EH (cell line): ENCODE measurements at places on chromosomes 6 and 20.
A peak's percentile ranks its signal among the peaks of the same experiment; 100 is the strongest.

GRCh38 chr6:40960742-40961430 is 78.1 kb downstream of the UNC5CL start:
- DNase-seq = no peak

GRCh38 chr20:38559764-38560163 is 21.2 kb upstream of the ADIG start:
- DNase-seq = peak; percentile 78

GRCh38 chr20:20261159-20261558 is 106.7 kb upstream of the INSM1 start:
- no peak for DNase-seq

DNA sequence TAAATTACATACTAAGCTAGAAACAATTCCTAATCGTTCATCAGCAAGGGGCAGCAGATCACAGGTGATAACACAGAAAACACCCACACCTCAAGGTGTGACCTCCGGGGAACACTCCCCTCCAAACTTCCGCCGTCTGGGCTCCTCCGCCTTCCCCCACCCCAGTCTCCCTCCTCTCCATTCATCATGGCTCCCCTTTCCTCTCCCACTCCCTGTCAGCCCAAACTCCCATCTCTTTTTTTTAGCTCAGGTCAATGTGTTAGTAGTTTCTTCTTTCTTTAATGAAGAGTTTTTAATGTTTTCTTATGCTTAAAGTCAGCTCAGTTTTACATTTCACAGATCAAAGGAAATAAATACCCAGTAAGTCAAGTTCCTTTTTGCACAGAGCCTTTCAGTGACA is 20.7 kb downstream of the CNKSR3 start:
- DNase-seq = no peak

- peak; percentile 60 for DNase-seq
Measured at GRCh38 chr6:106066989-106067388, 19.1 kb upstream of the PRDM1 start.

- no peak for DNase-seq
Measured at GRCh38 chr20:5214826-5215225, 88.0 kb downstream of the CDS2 start.

GRCh38 chr20:50855498-50856474 is 60.9 kb downstream of the BCAS4 start:
- DNase-seq = peak; percentile 29

- DNase-seq = peak; percentile 27
Measured at GRCh38 chr20:47765691-47766594, 19.3 kb downstream of the SULF2 start.

DNA sequence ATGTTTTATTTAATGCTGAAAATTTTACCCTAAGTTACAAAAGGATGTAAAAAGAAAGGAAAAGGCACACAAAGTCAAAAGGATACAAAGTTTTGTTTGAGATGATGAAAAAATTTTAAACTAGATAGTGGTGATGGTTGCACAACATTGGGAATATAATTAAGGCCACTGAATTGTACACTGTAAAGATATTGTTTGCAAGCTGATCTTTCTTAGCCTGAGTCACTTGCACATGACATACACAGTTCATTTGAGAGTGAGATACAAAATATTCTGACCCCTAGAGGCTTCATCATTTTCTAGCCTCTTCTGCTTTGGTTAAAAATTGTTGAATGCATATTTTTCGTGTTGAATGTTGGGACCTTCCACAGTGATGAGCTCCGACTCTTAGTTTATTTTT is 462.6 kb downstream of the HDGFL1 start:
- peak; percentile 18 for DNase-seq

- DNase-seq = no peak
Measured at GRCh38 chr20:48846516-48847492, 19.0 kb upstream of the PREX1 start.

DNA sequence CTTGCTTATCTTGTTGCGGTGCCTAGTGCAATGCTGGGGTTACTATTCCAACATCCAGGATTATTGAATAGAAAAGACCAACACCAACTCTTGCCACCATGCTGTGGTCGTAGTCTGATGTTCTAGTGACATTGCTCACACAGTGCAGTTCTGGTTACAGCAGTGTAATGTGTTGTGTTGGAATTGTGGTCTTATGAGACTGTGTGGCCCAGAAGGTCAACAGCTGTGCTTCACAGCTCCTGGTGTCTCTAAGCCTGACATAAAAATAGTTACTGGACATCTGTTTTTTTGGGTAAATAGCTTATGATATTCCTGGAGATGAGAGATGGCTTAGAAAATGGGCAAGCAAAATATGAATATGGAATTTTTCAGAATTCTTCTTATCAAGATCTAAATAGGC is 57.6 kb downstream of the SLC22A2 start:
- DNase-seq = no peak

GRCh38 chr6:2429460-2429859 is 184.1 kb upstream of the GMDS start:
- DNase-seq = peak; percentile 80

- DNase-seq = no peak
Measured at GRCh38 chr6:114115652-114116051, 144.7 kb upstream of the HDAC2 start.

DNA sequence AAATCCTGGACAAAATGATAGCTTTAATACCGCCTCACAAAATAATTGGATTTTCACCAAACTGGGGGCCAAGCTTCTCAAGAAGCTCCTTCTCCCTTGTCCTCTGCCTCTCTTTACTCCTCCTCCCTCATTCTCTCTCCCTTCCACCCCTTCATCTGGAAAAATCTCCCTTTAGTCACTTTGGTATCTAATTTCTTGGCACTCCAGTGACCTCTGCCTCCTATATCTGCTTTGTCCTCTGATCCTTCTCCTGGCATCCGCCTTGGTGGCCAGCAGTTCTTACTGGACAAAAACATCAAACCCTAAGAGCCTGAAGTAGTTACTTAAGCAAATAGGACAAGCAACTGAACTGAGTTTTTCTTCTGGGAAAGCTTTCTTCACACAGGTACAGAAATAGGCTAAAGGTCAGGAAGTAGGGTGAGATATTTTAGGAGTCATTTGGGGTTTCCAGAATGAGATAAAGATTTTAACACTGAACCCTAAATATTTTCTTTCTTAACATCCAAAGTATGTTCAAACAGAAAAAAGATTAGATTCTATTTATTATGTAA is 220.7 kb downstream of the ARHGAP18 start:
- DNase-seq = no peak

- peak; percentile 6 for DNase-seq
Measured at GRCh38 chr6:8079126-8079525, 14.9 kb upstream of the BLOC1S5 start.
